GM23248 (cell line): ENCODE measurements at places on chromosomes 6 and 20. TPM values are rescaled to one million over a fixed set of nuclear protein-coding genes. Genes with fewer than 3 reads are reported as not detected.

EPB41L1 gene
- 15.4 and 17.0 TPM in 2 replicates for polyA plus RNA-seq

TINAG gene
- not detected in 2 replicates for polyA plus RNA-seq

GRIK2 gene
- polyA plus RNA-seq: 0.99 and 1.4 TPM in 2 replicates

PRPH2 gene
- 1.7 and 2.3 TPM in 2 replicates for polyA plus RNA-seq

NKX2-2 gene
- polyA plus RNA-seq: not detected in 2 replicates

UNC5CL gene
- polyA plus RNA-seq: not detected in 2 replicates

FOXS1 gene
- not detected in 2 replicates for polyA plus RNA-seq

SLC44A4 gene
- not detected in 2 replicates for polyA plus RNA-seq

KIAA1586 gene
- polyA plus RNA-seq: 18.6 and 19.0 TPM in 2 replicates

ARMC2 gene
- 2.5 and 4.4 TPM in 2 replicates for polyA plus RNA-seq

OTOR gene
- not detected in 2 replicates for polyA plus RNA-seq

SIRPG gene
- polyA plus RNA-seq: not detected in 2 replicates

C20orf141 gene
- polyA plus RNA-seq: not detected in 2 replicates

CST7 gene
- polyA plus RNA-seq: not detected in 2 replicates

STX11 gene
- 1.9 and 2.2 TPM in 2 replicates for polyA plus RNA-seq

DNA sequence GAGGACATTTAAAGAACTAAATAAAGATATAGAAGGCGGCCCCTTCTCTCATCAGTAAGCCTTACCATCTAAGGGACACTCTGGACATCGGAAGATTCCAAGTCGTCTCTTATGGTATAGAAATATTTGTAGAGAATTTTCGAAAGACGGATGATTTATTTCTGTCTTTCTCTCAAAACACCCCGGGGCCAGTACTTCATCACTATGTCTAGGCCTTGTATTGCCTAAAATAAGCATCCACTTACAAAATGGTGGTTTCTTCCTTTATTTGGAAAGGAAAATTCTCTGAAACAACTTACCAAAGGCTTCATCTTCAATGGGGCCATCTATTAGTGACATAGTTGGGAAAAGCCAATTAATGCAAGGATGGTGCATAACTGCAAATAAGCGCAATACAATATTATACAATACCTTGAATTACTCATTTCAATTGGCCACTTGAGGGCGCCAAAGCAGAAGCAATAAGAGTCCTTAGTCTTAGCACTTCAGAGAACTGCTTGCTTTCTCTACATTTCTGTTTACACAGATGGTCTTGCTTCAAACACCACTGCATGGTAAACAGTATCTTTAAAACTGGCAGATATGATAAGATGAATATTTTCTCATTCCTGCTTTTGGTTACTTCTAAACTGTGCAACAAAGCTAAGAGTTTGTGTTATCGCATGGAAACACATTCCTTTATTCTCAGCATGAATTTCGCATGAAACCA lies 113.2 kb downstream of the VIP start:
- DNase-seq: peak; percentile 75

DNA sequence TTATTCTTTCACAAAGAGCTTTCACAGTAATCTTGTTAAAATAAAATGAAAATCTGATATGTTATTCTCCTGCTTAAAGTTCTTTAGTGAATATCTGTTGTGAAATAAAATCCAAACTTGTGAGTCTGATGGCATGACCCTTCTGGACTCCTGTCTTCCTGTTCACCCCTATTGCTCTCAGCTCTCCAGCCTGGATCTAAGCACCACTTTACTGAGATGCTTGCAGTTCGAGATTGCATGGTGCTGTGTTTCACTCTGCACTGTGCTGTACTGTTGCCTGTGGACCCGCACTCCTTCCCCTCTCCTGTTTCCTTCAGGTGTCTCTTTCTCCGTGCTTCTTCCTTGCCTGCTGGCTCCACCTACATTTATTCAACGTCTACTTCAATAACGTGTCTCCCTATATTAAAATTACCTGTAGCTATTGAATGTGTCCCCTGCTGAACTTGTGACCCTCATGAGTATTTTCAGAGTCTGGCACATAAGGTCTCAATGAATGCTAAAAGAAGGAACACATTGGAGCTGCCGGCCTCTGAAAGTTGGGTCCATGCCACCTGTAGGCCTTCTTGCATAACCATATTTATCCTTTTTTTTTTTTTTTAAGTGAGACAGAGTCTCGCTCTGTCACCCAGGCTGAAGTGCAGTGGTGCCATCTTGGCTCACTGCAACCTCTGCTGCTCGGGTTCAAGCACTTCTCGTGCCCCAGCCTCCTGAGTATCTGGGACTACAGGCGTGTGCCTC lies 100.1 kb downstream of the ARID1B start:
- DNase-seq: no peak

GRCh38 chr20:31862506-31862905 lies 7.8 kb downstream of the DUSP15 start:
- DNase-seq: no peak

- DNase-seq: peak; percentile 60
These were observed 2.7 kb downstream of the BMP2 start for GRCh38 chr20:6769903-6770785.

DNA sequence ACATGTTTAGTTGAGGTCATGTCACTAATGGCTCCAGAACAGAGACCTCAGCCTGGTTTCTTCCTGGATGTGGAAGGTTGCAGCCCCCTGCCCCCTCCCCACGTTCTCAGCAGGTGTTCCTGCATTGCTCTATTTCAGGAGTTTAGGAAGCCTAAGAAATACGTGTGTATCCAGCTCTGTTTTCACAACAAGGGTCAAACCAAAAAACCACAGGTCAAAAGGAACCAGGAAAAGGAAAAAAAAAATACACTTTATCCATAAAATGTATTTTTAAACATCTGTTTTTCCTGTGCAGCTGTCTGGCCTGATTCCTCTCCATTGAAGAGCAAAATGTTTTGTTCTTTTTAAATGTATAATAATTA lies 107.9 kb upstream of the PLEKHG1 start:
- DNase-seq: no peak

GRCh38 chr6:33199687-33200218 lies 712 bp downstream of the RXRB start:
- peak; percentile 76 for DNase-seq

GRCh38 chr6:121816361-121816760 lies 380.9 kb downstream of the GJA1 start:
- DNase-seq: peak; percentile 75

DNA sequence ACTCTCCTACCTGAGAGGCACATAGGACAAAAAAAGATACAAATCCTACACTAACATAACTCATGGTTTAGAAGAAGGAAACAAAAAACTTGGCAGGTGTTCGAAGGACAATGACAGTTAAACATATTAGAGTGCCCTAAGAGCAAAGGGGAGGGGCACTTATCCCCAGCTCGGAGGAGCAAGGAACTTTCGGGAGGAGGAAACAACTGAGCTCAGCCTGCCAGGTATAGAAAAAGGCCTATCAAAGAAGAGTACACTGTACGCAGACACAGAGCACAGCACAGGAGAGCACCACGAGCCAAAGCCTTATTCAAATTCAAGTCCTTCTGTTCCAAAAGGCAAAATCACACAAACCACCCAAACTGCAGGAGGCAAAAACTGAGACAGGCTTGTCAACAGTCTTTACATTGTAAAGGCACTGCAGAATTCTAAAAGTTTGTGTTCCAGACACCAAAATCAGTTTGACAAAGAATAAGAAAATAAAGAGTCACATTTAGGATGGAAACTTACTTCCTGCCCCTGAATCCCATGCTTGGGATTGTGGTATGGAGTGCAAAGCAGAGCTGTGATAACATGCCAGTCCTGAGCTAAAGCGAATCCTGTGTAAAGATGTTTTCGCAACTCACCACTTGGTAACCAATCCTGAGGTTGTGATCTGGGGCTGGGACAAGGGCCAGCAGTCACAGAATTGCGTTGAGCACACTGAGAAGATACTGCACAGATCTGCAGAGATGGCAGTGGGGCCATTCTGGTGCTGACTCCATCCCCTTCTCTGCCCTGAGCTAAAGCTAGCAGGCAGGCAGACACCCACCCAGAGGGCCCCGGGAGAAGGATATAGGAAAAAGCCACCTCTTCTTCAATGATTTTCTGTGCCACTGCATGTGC lies 108.6 kb downstream of the CHD6 start:
- peak; percentile 10 for DNase-seq

DNA sequence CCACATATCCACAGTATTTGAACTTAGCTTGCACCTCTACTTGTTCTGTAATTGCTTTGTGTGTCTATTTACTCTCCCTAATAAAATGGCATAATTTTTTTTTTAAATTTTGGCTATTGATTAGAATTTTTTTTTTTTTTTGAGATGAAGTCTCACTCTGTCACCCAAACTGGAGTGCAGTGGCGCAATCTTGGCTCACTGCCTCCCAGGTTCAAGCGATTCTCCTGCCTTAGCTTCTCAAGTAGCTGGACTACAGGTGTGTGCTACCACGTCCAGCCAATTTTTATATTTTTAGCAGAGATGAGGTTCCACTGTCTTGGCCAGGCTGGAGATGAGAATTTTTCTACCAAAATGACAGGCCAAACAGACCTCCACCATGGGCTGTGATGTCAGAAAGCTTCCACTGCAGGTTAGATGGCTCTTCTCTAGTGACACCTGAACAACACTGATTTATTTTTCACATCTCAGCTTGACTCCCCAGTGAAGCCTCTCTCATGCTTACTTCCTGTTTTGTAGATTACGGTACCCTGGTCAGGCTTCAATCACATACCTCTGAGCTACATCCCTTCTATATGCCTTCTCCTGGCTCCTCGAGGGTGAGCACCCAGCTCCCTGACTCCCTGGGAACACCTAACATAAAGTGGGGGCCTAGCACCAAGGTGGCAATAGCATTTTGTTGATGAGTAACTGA lies 112.8 kb downstream of the ARHGAP18 start:
- DNase-seq: no peak

GRCh38 chr6:22605736-22606135 lies 36.4 kb downstream of the HDGFL1 start:
- no peak for DNase-seq

- DNase-seq: peak; percentile 13
These were observed 629.7 kb upstream of the IMPG1 start for GRCh38 chr6:76702187-76702586.

DNA sequence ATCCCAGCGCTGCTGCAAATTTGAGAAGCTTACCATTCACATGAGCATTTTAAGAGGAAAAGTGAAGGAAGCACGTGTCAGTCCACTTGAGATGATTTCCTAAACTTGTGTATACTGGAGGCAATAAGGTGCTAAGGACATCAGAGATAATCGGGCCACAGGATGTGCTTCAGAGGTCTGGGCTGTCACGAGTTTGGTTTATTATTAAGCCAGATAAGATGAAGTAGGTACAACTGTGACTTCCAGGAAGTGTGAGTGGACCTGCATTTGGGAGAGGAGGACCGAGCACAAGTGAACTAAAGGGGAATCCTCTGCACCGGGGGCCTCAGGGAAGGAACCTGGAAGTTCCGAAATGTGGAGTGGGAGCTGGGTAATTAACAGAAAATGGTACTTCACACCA lies 1.4 kb downstream of the SAMD5 start:
- no peak for DNase-seq

- no peak for DNase-seq
These were observed 137.5 kb downstream of the GMPR start for GRCh38 chr6:16375843-16376242.

- DNase-seq: peak; percentile 66
These were observed 11.4 kb upstream of the LOC128125822 start for GRCh38 chr6:63560801-63561287.

DNA sequence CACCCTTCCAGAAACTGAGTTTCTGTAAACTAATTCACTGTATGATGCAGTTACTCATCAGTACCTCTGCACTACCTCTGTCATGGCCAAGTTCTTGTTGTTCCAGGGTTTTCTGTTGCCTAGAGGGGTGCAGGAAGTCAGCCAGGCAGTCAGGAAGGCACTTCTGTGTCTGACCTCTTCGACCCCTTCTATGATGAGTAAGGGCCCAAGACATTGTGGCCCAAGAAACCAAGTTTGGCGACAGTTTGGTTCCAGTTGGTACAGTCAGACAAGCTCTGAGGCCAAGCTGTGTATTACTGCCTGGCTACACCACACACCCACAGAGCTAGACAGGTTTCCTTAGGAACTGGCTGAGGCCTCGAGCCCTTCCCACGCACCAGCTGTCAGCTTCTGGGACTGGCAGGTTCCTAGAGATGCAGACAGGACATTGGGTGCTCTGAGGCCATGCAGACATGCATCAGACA lies 41.2 kb downstream of the TRAF3IP2 start:
- peak; percentile 90 for DNase-seq

GRCh38 chr6:44593539-44593944 lies 206.0 kb downstream of the CDC5L start:
- DNase-seq: peak; percentile 74

- peak; percentile 84 for DNase-seq
These were observed 545 bp downstream of the FNDC1 start for GRCh38 chr6:159169557-159170332.

DNA sequence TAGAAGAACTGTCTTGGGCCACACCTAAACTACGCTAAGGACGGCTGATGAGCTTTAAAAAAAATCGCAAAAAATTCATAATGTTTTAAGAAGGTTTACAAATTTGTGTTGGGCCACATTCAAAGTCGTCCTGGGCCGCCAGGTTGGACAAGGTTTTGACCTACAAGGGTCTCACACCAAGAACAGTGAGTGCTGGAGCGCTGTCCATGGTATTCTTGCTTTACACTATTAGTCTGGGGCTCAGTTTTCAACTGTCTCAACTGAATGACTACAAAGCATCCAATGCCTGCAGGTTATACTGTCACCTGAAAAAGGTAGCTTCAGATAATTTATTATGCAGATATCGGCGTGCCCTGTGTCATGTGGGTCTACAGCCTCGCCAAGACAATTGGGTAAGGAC lies 3.7 kb upstream of the FAXC start:
- DNase-seq: peak; percentile 18

DNA sequence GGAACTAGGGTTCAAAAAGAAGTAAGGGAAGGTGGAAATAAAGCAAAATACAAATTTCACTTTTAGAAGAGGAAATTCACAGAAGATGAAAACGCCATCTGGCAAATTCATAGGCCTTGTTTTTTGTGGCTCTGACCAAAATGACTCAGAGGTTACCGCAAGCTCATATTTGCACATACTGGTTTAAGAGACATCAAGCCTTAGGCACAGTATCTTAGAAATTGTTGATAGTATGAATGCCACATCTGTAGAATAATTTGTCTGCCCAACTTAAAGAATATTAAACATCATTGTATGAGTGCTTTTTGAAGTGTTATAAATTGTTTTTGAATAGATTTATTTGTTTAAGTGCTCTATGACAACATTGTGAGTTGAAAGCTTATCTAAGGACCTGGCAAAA lies 10.6 kb downstream of the TAAR1 start:
- peak; percentile 57 for DNase-seq

DNA sequence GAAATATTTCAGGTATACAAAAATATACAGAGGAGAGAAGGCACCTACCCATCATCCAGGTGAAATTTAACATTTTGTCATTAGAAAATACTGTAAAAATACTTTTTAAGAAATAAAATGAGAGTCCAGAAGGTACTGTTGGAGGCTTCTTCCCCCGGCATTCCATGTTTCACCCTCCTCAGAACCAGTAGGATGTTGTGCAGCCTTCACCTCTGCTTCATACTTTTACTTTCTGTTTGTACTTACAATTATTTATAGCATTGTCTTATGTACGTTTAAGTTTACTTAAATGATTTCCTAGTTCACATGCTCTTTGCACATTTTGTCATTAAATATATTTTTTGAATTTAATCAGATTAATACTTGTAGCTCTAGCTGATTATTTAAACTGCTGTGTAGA lies 30.9 kb downstream of the TMEM200A start:
- peak; percentile 43 for DNase-seq

GRCh38 chr6:106442395-106442794 lies 81.9 kb downstream of the CRYBG1 start:
- no peak for DNase-seq
